ENCODE measurements at places on chromosomes 1 and 21.

- DNase-seq: no peak
These were observed 403.4 kb upstream of the BRINP3 start for GRCh38 chr1:190881064-190881463.

DNA sequence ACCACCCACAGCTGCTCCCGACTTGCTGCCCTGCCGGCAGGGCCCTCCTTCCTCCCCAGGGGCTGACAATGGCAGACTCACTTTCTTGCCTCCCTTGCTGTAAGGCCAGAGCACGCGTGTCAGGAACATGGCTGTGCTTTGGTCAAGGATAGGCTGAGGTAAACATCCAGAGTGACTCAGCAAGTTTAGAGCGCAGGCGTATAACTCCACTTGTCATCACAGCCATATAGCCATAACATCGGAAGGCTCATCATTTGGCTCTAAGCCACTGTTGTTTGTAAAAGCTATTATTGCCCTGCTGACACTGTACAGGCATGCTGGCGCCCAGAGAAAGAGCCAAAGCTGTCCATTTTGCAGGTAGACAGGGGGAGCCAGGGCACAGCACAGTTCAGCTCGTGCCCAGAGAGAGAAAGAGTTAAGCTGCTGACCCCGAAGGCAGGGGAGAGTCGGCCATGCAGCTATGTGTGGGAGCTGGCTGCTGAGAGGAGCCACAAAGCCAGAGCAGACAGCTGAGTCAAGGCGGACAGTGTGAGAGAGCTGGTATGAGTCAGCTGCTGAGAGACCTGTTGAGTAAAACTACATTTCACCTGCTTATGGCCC, 60.6 kb downstream of the GNG4 start:
- no peak for DNase-seq

GRCh38 chr1:230243583-230244353, 176.7 kb downstream of the GALNT2 start:
- no peak for DNase-seq

DNA sequence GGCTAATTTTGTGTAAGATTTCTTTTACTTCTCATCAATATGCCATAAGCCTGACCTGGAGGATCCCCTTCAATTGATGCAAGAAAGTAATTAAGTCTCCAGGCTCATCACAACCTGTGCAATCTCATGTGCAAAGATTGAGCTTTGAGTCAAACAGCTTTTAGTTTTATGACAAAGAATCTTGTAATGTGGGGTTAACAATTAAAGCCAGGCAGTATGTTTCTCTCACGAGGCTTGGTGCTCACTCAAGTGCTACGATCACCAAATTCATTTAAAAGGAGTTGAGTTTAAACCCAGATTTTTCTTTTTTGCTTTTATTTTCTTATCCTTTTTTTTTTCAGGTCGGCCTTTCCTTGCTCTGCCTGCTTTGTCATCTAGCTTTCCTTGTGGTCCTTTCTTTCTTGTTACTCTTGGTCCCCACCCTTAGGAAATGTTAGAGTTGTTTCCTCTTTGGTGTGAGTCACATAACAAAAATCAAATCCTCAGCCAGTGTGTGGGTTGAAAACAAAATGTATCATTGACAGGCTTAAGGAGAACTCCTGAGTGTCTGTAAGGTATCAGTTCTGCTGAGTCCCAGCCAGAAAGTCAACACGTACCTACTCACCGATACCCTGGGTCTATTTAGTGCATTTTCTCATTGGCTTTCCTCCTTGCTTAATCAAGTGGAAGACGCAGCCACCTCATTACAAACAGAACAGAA, 1037.2 kb downstream of the ADGRL2 start:
- no peak for DNase-seq

DNA sequence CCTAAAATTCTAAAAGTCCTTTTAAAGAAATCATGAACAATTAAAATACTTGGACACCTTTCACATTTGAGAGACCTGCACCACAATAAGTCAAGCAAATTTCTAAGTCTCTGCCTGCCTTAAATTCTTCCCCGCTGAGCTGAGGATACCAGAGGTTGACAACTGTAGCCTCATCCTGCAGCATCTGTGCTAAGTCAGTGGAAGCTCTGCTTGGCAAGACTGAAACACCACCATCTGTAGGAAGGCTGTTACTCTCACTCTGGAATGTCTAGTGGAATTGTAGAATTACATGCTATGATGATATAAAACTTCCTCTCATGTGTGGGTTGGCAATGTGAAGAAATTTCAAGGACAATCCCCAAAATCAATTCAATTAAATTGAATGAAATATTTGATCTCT, 1756.5 kb downstream of the NCAM2 start:
- no peak for DNase-seq

- no peak for DNase-seq
These were observed 3.6 kb upstream of the CRABP2 start for GRCh38 chr1:156709031-156709430.

DNA sequence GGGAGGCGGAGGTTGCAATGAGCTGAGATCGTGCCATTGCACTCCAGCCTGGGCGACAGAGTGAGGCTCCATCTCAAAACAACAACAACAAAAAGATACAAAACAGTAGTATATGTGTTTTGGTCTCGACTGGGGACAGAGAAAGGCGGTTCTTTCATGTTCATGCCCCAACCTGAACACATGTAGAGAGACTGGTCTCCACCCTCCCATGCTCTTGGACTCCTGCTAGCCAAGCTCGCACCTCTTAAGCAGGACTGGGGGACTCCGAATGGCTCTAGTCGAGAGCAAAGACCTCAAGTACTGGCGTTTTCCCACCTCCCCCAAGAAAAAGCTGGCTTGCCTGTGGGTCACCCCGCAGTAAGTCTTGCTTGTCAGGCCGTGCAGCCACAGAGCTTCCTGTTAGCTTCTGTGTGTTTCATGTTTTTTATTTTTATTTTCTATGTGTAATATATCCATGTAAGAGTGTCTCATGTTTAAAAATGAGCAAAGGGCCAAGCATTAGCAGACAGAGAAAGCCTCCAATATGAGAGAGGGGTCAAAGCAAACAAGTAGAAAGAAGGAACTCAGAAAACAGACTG, 91.6 kb downstream of the SCCPDH start:
- DNase-seq: no peak

DNA sequence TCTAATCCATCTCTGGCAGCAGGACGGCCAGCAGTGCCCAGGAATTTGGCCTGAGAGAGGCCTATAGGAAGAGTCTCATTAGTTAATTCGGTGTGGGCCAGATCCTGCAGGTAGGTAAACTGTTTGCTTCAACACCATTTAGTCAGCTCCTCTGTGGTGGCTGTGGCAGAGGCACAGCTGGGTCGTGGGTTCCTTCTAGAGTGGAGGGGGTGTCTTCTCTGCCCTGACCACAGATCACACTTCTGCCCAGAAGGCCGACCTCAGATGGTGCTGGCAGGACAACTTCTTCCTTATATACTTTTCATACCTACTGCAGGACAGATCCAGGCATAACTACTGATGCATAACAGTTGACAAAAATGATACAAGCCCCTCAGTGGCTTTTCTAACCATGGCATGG, 281.4 kb downstream of the RPS6KC1 start:
- no peak for DNase-seq

DNA sequence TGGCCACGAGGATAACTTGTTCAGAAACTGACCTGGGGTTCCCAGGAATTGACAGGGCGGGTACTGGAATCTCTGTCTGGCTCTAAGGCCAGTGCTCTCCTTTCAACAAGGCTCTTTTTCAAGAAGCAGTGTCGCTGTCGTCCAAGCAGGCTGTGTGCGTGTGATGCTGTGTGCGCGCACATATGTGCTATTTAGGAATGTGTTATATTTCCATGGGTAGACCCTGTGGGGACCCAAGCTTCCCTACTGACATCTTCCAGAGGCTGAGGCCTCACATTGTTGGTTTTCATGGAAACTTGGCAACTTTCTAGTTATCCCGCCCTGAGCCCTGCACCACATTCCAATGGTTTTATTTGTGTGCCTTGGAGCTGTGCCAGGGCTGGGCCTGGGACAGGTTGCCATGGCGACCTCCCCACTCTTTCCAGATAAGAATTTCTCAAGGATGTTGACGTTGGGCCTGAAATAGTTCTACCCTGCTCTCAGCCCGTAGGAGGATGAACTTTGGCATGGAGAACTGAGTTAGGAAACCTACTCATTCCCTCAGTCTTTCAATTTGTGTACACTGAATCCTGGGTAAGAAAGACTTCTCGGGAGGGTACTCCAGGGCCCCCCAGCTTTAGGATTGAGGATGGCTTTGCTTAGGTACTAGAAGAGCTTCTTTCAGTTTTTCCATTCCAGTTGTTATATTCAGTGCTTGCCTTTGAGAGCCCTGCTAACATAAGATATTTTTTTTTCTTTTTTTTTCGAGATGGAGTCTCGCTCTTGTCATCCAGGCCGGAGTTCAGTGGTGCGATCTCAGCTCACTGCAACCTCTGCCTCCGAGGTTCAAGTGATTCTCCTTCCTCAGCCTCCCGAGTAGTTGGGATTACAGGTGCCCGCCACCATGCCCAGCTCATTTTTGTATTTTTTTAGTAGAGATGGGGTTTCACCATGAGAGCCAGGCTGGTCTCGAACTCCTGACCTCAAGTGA, 38.8 kb upstream of the SRSF10 start:
- DNase-seq: no peak

- DNase-seq: no peak
These were observed 11.6 kb downstream of the GNAI3 start for GRCh38 chr1:109559995-109560394.

- DNase-seq: no peak
These were observed 12.7 kb downstream of the CDCA8 start for GRCh38 chr1:37704966-37705365.

- DNase-seq: no peak
These were observed 16.3 kb downstream of the TMEM81 start for GRCh38 chr1:205068001-205068400.

DNA sequence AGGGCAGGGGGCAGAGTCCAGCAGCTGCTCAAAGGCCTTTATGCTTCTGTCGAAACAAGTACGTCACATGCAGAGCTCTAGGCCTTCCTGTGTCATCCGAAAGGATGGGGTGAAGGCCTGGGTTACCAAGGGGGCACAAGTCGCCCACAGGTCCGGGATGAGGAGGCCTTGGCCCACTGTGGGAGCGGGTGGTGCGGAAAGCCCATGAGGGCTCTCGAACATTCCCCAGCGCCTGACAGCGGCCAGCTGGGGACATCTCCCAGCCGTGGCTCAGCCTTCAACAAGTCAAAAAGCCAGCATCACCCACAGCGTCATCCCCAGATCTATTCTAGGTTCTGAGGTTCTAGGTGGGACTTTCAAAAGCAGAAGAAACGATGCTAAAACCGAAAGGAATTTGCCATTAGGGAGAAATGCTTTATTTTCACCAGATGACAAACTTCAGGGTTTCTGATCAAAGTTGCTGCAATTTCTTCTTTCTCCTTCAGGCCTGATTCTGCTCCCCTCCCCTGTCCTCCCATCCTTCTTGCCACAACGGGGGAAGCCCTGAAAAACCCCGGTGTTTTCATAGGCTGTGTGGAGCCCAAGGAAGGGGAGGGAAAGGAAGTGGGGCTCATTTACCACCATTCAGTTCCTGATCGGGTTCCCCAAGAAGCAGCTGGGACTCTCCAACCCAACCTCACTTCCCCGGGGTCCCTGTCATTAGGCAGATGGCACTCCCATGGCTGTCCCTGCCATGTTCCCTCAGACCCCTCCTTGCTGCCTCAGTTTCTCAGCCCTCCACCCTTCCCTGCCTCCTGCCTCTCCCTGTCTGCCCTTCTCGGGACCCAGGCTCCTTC, 17.6 kb downstream of the GPR137B start:
- DNase-seq: no peak

DNA sequence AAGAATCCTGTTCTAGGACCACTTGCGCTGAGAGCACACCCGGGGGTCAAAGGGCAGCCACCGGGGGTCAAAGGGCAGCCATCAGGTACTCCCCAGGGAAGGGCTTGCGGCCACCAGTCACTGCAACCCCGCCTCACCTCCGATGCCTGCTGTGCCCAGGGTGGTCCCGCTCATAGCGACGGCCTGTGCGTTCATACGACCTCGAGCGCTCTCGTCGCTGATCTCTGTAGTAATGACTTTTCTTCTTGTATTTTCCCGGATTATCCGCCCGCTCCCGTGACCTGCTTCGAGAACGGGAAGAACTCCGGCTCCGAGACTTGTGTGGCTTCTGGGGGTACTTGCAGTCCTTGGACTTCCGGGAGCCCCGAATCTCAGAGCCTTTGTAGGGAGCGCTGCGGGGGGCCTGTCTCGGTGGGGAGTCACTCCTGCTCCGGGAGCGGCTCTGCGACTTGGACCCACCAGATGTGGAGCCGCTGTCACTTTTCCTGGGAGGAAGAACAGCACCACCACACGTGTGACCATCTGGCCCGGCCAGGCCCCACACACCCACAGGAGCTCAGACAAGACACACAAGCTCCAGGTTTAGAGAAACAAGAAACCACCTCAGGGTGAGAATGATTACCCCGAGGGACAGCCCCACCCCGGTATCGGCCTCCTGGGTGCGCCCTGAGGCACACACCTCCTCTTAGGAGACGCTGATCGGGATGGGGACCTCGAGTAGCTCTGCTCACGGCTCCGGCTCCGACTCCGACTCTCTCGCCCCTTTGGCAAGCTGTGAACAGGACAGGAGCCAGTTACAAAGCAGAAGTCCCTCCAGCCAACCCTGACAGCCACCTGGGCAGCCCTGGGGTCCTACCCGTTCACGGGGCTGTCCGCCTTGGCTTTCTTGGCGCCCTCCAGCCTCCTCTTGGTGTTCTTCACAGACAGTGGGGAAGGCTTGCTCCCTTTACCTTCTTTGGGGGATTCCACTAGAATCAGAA, 11.7 kb downstream of the CCNL2 start:
- no peak for DNase-seq

DNA sequence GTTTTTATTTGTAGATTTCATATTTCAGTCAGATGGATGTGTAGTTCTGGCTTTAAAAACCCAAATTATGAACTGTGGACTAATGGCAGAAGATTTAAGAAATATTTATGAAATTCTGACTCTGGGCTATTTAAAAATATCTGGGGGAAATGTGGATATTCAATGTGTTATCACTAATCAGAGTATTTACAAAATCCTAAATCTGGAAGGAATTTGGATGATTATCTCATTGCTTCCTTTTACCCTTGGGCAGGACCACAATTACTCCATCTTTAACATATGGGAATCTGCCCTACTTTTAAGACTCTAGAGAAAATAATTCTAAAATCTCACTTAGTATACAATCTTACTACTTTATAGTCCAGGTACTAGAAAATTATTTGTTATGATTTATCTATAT, 203.2 kb downstream of the PDE4B start:
- DNase-seq: no peak

Measured in stimulated activated CD8-positive, alpha-beta memory T cell treated with anti-CD3 and anti-CD28 coated beads, Interleukin-7, amount 100 ng/mL, for 1 hour (primary cell).